Glomerular endothelial cell (primary cell): ENCODE measurements at places on chromosomes 5 and 9. TPM values are rescaled to one million over a fixed set of nuclear protein-coding genes. Genes with fewer than 3 reads are reported as not detected.

MAP1B gene
- 401 and 515 TPM in 2 replicates for total RNA-seq

AGXT2 gene
- total RNA-seq: not detected in 2 replicates

SLU7 gene
- 22.9 and 44.1 TPM in 2 replicates for total RNA-seq

MYO10 gene
- total RNA-seq: 76.9 and 167 TPM in 2 replicates

CCNI2 gene
- not detected in 2 replicates for total RNA-seq

FOXD4L5 gene
- not detected in 2 replicates for total RNA-seq

ECM2 gene
- total RNA-seq: not detected in 2 replicates

NUDT2 gene
- total RNA-seq: 29.7 and 34.0 TPM in 2 replicates

PCDHB9 gene
- 0.15 and 0.41 TPM in 2 replicates for total RNA-seq

IFNA13 gene
- not detected in 2 replicates for total RNA-seq

FAM120A gene
- total RNA-seq: 79.5 and 99.2 TPM in 2 replicates

KCNV2 gene
- not detected in 2 replicates for total RNA-seq

TAF1L gene
- under 0.01 TPM in 1 of 2 replicates, not detected in the other for total RNA-seq

RANBP3L gene
- total RNA-seq: not detected in 2 replicates

TMEM252 gene
- total RNA-seq: not detected in 2 replicates

PTGS1 gene
- 1.1 and 4.2 TPM in 2 replicates for total RNA-seq

CMYA5 gene
- total RNA-seq: under 0.01 and 0.06 TPM in 2 replicates

FBN2 gene
- 21.4 and 41.2 TPM in 2 replicates for total RNA-seq

IFNB1 gene
- not detected in 2 replicates for total RNA-seq

AK8 gene
- 0.24 and 1.5 TPM in 2 replicates for total RNA-seq

KIF24 gene
- 0.63 and 1.8 TPM in 2 replicates for total RNA-seq
